ENCODE measurements at places on chromosomes 3 and 15. TPM values are rescaled to one million over a fixed set of nuclear protein-coding genes. Genes with fewer than 3 reads are reported as not detected.

GRCh38 chr3:159664653-159665052 lies 324.0 kb upstream of the IL12A start:
- DNase-seq = no peak

GRCh38 chr3:85576091-85576690 lies 617.4 kb downstream of the CADM2 start:
- peak; percentile 33 for DNase-seq

- DNase-seq = peak; percentile 34
Measured at GRCh38 chr3:53153980-53154379, 7.0 kb upstream of the PRKCD start.

ROPN1 gene
- not detected for total RNA-seq

BOC gene
- total RNA-seq = 3.3 TPM

Measured in frontal cortex (tissue), 4 donors.